RPMI7951 (cell line): ENCODE measurements at places on chromosomes 5 and 9. TPM values are rescaled to one million over a fixed set of nuclear protein-coding genes. Genes with fewer than 3 reads are reported as not detected.

Gene POU5F2
- total RNA-seq, result 0.10 and 0.24 TPM in 2 replicates

Gene PLPP1
- 26.7 and 30.3 TPM in 2 replicates for total RNA-seq

Gene NKD2
- total RNA-seq, result 24.6 and 27.2 TPM in 2 replicates

Gene CD274
- total RNA-seq, result 4.9 and 5.7 TPM in 2 replicates

Gene ANXA2R
- total RNA-seq, result 2.6 and 3.2 TPM in 2 replicates

Gene PTCD2
- total RNA-seq, result 14.0 and 15.3 TPM in 2 replicates

Gene PITX1
- total RNA-seq, result 0.49 TPM in 1 of 2 replicates, not detected in the other

Gene IL9
- total RNA-seq, result not detected in 2 replicates

Gene CAVIN4
- 0.48 and 0.59 TPM in 2 replicates for total RNA-seq

Gene ARHGEF37
- 0.24 and 0.29 TPM in 2 replicates for total RNA-seq
